ENCODE measurements at places on chromosomes 5 and 9.

DNA sequence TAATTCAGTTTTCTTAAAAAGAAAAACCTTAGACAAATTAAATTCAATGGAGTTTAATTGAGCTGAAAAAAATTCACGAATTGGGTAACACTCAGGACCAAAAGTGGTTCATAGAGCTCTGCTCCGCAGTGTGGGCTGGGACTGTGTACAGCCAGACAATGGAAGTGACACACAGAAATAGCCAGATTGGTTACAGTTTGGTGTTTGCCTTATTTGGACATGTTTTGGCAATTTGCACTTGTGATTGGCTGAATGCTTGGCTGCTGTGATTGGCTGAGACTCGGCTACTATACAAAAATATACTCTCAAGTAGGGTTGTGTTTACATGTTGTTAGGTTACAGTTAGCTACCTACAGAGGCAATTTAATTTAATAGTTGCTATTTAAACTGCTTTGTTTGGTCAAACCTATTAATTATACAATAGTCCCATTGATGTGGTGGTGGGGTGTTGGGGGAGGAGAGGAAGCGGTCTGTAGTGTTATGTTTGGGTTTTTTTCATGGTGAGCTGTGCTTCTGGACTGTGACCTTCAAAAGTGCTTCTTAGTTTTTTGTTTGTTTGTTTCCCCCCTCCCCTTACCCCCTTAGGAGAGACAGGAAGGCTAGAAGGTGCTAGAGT is 95.2 kb downstream of the CNTLN start:
- DNase-seq: no peak

- DNase-seq: no peak
Measured at GRCh38 chr9:125763394-125763801, 16.2 kb downstream of the PBX3 start.

GRCh38 chr9:109683521-109683920 is 96.5 kb upstream of the PALM2AKAP2 start:
- DNase-seq: no peak

DNA sequence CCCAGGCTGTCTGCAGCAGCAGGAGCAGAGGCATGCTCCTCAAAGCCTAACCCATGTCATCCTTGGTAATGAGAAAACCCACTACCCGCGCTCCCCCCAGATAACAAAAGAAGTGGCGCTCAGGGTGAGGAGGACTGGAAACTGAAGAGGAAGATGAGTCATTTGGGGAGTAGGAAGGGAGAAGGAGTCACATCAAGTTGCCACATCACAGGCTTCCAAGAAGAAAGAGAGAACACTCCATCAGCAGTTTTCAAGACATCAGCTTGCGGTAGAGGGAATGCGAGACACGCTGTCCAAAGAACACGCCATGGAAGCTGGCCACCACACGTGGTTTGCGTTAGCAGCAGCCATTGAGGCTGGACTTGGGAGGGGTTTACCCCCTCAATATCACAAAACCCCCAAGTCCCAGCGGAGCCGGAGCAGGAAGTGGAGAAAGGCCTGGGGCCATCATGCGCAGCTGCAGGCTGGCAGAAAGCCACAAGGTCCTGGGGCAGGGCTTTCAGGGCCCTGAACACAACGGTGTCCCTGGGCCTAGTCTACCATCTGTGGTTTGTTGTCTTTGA is 41.5 kb downstream of the SH3PXD2B start:
- peak; percentile 53 for DNase-seq

DNA sequence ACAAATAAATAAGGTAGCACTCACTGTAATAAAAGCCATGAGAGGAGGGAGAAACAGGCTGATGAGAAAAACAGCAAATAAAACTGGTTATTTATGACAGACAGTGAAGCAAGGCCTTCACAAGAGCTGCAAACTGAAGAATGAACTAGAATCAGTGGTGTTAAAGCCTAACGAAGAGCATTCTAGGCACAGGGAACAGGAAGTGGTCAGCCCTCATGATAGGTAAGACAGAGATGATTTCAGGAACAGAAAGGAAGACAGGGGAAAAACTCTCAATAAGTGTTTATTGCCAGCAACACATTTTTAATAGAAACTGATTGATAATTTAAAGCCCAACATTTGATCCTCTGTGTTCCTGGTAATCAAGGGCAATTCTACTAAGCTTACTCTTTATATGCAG is 124.5 kb downstream of the EDIL3 start:
- DNase-seq: no peak

GRCh38 chr5:111756581-111757354 is at the start of gene NREP:
TSS of gene NREP (minus strand) at chr5:111757194. CDS start at chr5:111755772, 1,422 bp downstream.
- no peak for DNase-seq

DNA sequence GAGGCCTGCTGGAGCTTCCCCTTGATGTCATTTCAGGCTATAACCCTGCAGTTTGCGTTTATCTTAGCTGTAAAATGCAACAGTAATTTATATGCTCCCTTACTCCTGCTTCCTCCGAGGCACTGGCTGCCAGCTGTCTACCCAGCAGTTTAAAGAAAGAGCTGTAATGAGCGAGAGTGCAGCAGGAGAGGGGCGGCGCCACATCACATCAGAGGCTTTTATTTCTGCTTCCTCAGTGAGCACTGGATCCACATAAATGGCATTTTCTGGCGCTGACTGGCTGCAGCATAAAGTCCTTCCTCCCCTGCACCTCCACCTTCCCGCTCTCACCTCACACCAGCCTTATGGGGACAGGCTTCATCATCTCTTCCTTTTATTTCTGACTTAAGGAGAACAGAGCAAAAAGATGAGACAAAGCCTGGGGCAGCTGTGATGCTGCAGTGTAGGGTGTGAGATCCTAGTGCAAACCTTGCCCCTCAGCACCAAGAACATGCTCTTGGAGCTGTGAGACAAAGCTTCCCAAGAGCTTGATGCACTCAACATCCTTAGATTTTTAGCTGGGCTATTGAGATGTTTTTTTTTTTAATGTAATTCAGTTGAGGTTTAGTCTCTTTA is 829.6 kb upstream of the ZNF608 start:
- no peak for DNase-seq

DNA sequence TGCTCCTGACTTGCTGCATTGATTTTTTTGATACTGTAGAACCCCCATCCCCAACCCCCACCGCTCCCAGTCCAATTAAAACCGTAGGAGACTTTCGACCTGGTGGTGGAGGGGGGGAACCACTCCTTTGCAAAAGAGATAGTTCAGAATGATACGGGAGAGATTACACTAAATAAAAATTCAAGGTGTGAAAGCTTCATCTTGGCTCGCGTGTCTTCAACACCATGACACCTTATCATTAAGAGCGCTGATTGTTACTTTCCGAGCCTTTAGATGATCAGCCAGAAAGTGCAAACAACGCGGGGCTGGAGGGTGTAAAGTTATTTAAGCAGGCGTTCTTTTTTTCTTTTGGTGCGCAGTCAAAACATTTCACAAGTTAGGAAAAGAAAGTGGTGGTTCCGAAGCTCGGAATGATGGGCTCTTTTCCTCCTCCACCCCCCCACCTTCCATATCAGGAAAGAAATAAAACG is 1.3 kb upstream of the ZNF462 start:
- DNase-seq: no peak

GRCh38 chr9:85443190-85443598 is 298.6 kb downstream of the AGTPBP1 start:
- DNase-seq: no peak

DNA sequence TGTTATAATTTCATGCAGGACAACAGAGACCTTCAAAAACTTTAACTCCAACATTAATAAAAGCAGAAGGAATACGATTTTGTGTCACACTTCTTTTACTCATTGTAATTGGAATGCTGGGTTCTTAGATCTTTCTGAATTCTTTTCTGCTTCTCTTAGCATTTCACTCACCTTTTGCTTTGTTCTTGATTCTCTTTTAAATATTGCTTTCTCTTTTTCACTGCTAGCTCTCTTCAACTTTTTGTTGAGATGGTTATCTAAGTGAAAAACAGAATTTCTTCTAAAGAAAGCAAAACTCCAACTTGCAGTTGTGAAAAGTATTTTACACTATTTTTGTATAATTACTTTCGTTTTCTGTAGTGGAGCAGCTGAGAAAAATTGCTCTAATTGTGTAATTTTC is 212.6 kb upstream of the KIF2A start:
- no peak for DNase-seq

Measured in activated T-cell treated with anti-CD3 and anti-CD28 coated beads, Interleukin-2, amount 50 U/mL, for 48 hours (primary cell).